Right ventricle myocardium inferior (tissue), 1 donor: ENCODE measurements at places on chromosomes 6 and 20. TPM values are rescaled to one million over a fixed set of nuclear protein-coding genes. Genes with fewer than 3 reads are reported as not detected.

Gene PYGB
- total RNA-seq = 174 TPM

Gene OSTM1
- total RNA-seq = 34.8 TPM

DNA sequence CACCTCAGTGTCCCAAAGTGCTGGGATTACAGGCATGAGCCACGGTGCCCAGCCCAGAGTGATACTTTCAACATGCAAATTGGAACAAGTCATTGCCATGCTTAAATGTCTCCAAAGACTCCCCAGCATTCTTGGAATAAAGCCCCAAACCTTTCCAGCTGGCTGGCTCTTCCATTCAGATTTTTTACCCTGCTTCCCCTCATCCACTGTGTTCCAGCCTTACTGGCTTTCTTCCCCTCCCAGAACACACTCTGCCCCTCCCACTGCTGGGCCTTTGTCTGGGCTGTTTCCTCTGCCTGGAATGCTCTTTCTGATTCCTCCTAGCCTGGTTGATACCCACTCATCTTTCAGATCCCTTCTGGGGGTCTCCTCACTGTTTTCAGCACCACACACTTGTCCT is 40.1 kb upstream of the NNAT start:
- DNase-seq = no peak

DNA sequence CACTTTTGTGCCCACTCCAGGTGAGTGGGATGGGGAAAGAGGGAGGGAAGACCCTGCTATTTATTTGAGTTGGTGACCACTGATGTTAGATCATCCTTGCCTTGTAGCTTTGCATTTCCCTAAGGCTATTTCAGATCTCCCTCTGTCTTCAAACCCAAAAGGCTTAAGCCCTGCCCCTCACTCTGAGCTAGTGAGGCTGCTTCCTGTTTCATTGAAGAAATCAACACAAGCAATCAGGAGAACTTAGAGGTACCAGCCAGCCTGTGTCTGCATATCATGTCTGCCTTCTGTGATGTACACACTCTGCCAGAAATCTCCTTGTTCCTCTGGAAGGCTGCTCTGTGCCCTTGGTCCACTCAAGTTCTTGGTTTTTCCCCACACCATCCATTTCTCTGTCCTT is 135.3 kb downstream of the ARID1B start:
- DNase-seq = no peak

Gene TUBB1
- 0.27 TPM for total RNA-seq

Gene PHACTR3
- 9.9 TPM for total RNA-seq

- no peak for DNase-seq
Observed at GRCh38 chr6:118317581-118318563, 230.2 kb upstream of the PLN start.

GRCh38 chr6:53728570-53729194 is 63.1 kb upstream of the KLHL31 start:
- no peak for DNase-seq
